Fibroblast of mammary gland (primary cell): ENCODE measurements at places on chromosomes 6 and 20.
A peak's percentile ranks its signal among the peaks of the same experiment; 100 is the strongest.

GRCh38 chr6:1770968-1771723, 161.4 kb downstream of the FOXC1 start:
- DNase-seq: peak; percentile 66

GRCh38 chr6:87982134-87982533, 65.5 kb upstream of the SPACA1 start:
- peak; percentile 27 for DNase-seq

- DNase-seq: no peak
These were observed 29.0 kb upstream of the ELOVL5 start for GRCh38 chr6:53377793-53378192.

DNA sequence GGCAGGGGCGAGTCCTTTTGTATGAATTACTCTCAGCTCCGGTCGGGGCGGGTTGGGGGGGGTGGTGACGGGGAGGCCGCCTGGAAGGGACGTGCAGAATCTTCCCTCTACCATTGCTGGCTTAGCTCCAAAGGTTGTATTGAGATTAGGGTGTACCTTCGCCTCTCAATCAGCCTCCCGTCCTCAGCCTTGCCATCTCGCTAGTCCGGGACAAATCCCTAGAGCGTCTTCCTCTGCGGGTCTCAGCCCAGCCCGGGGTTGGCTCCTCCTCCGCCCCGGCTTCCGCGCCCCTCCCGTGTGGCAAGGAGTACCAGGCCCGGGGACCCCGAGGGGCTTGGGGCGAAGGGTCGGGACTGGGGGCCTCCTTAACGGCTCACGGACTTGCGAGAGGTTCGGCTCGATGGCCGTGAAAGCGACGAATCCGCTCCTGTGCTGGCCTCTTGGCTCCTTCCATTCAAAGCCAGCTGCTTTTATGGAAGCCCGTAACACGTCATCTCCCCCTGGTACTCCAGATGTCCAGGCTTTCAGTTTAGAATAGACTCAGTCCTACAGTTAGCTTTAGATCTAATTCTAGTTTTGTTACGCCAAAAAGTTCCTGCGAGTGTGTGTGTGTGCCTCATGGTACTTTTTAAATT, 636 bp upstream of the EEF1A1 start:
- peak; percentile 91 for DNase-seq

DNA sequence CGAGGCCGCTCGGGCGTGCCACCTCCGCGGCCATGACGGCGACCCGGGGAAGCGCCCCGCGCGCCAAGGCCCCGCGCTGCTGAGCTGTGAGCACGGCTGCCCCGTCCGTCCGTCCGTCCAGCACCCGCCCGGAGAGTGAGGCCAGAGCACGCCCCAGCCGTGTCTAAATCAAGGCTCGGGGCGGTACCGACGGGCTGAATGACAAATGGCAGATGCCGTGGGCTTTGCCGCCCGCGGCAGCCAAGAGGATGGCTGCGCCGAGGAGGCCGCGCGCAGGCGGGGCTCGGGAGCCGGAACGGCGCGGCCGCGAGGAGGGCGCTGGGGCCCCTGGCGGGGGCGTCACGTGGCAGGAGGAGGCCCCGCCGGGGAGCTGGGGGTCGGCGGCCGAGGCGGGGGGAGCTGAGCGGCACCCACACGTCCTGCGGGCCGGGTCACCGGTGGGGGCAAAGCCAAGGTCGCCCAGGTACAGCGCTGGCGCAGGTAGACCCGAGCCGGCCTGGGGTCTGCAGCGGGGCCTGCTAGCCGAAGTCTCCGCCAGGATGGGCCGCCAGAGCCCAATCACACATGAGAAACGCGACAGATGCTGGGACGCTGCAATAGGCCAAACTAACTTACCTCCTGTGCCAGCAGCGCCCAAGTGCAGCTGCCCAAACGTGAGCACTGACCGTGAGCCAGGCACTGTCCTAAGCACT, at the start of gene PLAGL1:
PLAGL1 (minus strand) TSS at position 140 of the 692 bp plus-strand sequence. CDS start 60,123 bp downstream, outside the sequence.
- peak; percentile 63 for DNase-seq

- DNase-seq: peak; percentile 30
These were observed 105.4 kb upstream of the PLEKHG1 start for GRCh38 chr6:150494241-150494640.

DNA sequence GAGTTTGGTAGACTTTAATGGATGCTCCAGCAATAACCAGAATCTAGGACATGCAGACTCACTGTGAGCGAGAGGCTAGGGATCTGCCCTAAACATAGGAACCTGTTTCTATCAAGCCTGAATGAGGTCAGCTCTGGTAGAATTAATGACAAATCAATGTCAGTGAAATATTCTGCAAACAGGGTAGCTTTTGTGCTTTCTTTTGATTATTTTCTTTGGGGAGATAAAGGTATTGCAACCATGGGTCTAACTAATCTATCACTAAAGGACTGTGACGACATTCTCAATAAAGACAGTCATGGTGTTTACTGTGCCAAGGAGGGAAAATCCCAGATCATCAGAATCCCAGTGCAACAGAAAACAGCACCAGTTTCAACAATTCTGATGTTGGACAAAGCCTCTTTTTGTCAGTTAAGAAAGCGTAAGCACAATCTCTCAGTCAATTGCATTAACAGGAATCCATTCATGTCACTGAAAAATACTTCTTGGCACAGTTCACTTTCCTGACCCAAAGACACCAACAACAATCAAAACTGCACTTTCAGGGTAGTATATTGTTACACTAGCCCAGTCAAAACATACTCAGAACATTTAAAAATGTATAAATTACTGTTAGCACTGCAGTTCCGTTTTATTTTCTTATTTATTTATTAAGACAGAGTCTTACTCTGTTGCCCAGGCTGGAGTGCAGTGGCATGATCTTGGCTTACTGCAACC, 36.8 kb upstream of the SMIM29 start:
- DNase-seq: no peak
